ENCODE measurements at places on chromosomes 12 and 14.

GRCh38 chr14:66005900-66006434 lies 480.2 kb upstream of the CCDC196 start:
- no peak for DNase-seq

DNA sequence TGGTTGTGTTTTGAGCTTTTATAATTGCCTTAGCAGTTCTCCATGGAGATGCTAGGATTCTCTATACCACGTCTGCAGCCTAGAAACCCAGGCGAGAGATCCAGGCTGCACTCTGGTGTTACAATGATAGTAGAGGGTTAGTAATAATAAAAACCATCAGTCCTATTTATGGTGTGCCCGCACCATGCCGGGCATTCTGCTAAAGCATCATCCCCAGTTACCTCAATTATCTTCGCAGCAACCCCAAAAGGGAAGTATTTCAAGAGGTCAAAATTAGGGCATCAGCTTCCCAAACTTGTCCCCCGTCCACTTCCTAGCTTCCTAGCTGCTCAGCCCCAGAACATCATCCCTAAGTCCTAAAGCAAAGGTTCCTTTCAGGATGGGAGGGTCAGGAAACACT lies 3.2 kb downstream of the SYNE3 start:
- no peak for DNase-seq

DNA sequence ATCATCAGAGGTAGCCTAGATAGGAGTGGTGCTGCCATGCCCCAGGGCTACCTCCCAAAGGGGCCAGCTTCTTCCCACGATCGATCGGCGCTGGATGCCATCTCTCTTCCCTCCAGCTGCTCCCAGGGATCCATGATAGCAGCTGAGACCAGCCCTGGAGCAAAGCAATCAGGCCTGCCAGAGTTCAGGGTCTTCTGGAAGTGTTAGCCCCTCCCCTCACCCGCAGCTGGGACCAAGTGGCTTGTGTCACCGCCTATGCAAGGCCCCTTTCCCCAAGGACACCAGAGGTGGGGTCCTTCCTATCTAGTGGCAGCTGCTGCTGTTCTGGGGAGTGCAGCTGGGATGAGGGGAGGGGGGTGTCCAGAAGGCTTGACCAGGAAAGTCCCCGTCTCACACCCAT lies 87.0 kb downstream of the IRF2BPL start:
- DNase-seq, result no peak

DNA sequence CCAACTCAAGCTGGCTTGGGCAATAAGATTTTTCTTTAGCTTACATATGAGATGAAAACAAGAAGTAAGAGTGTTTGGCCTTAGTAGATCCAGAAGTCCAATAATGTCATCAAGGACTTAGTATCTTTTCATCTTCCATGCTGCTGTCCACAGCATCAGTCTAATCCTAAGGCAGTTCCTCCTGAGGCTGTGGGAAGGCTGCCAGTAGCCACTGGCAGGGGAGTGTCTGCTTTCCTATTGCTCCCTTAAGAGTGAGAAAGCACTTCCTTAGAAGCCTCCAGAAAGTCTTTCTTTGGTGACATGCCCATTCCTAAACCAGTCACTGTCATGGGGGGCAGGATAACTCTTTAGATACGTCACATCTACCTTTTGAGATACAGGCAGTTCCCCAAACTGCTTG lies 317.7 kb downstream of the BMP4 start:
- DNase-seq, result no peak

- DNase-seq, result no peak
Measured at GRCh38 chr12:15265875-15266274, 44.7 kb upstream of the RERG start.

- no peak for DNase-seq
Measured at GRCh38 chr14:94341656-94342333, 18.7 kb upstream of the SERPINA6 start.

DNA sequence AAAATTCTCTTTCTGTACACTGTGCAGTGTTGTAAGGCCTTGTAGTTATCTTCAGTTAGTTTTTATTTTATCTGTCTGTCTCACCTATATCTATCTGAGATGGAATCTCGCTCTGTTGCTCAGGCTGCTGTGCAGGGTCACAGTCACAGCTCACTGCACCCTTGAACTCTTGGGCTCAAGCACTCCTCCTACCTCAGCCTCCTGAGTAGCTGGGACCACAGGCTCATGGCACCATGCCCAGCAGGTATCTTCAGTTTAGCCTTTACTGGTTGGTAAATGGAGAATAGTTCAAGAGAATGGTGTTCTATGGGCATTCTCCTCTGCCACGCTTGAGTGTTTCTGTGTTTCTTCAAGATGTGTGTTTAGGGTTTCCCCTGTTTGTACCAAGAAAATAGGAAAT lies 13.6 kb downstream of the TULP3 start:
- no peak for DNase-seq

DNA sequence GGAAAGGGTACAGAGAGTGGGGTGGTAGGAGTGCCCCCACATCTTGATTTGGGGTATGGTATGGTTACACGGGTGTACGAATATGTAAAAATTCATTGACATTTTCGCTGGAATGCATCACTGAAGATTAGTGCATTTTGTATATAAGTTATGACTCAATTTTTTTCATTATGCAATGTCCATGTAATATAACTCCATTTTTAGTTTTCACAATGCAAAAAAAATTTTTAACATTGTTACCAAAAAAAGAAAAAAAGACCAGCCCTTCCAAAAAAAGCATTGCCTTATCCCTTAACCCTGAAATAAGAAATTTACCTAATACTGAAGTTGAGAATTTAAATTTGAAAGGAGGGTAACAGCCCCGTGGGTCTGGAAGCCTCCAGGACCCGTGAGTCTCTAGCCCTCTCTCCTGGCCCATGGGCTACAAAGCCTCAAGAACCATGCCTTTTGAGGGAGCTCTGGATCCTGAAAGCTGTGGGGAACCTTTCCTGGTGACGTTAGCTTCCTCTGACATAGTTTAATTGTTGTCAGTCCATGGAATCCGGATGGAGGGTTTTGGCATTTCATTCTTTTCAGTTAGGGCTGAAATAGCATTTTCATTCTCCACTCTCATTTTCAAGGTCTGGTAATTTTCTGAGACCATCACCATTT lies 55.6 kb upstream of the ACTN1 start:
- no peak for DNase-seq

DNA sequence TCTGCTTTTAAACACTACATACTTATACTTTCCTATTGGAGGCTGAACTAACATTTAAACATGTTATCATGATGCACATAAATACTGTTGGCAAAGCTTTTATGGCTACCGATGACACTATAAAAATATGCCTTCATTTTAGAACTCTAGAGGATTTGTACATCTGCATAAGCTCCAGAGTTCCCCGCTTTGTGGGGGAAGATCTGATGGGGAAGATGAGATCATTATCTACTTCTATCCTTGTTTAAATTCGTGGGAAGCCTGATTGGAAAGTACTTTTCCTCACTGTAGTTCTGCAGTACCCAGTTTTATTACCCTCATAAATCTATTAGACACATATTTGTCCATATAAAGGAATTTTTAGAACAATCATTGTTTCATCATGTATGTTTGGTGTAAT lies 299.6 kb upstream of the ATP2B1 start:
- no peak for DNase-seq

DNA sequence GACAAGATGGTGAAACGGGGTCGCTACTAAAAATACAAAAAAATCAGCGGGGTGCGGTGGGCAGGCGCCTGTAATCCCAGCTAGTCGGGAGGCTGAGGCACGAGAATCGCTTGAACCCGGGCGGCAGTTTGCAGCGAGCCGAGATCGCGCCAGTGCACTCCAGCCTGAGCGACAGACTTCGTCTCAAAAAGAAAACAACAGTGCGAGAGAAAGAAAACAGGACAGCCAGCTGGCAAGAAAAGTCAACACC lies 633 bp upstream of the RNU4-2 start:
- DNase-seq, result no peak

- no peak for DNase-seq
Measured at GRCh38 chr12:94872007-94872653, 131.4 kb downstream of the NDUFA12 start.

DNA sequence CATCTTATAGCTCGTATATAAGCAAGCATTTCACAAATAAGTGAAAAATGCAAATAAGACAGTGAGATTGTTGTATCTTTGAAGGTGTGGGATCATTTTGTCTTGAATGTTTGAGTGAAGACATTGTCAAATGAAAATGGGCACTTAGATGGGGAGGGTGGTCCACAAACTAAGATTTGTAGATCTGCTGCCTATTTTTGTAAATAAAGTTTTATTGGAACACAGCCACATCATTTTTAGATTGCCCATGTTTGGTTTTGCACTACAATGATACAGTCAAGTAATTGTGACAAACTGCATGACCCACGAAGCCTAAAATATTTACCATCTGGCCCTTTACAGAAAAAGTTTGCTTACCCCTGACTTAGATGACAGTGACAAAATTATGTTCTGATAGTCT lies 156.7 kb downstream of the PAH start:
- DNase-seq, result no peak

- no peak for DNase-seq
Measured at GRCh38 chr14:24443053-24443665, 583 bp upstream of the SDR39U1 start.

DNA sequence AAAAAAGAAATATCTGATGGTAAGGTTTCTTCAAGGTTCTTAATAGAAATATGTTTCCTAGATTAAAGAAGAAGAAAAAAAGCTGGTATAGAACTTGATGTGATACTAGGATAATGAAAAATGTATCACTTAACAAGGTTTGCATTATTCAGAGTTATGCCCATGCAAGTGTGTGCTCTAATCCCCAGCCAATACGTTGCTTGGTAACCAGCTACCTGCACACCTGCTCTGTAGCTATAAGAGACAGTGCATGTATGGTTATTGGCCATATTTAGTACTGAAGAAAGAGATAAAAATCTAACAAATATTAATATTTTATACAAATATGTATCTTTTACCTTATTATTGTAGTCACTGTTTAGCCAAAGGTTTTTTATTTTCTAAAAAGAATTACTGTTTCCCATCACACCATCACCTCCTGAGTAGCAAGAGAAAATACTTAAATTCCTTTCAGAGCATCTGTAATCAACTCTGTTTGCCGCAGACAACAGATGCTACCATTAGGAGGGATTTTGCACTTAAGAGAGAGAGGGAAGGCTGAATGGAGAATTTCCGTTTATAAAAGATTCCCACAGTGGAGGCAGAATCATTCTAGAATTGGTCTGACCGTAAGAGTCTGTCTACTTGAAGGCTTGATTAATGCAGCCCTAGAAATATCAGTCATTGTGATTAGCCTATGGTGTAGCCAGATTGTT lies 115.6 kb downstream of the NEDD1 start:
- DNase-seq, result no peak

- DNase-seq, result no peak
Measured at GRCh38 chr12:21118760-21119159, 12.2 kb upstream of the SLCO1B1 start.

DNA sequence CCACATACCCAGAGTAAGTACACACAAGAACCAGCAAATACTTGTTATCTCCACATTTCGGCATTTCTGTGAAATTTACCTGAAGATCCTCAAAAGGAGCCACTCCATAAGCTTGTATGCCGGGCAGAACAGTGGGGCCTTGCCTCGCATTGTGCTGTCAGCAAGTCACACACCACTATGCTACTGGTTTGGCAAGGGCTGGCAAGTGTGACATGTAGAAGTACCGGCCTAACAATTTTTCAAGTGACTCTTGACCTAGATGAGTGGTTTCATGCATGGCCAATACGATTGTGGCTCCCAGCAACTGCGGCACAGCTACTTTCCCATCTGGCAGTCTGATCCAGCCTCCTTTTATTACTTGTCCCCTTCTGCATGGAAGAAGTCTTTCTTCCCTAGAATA lies 69.8 kb downstream of the GAS2L3 start:
- DNase-seq, result no peak

- DNase-seq, result no peak
Measured at GRCh38 chr12:27424631-27425230, 21.8 kb upstream of the SMCO2 start.

DNA sequence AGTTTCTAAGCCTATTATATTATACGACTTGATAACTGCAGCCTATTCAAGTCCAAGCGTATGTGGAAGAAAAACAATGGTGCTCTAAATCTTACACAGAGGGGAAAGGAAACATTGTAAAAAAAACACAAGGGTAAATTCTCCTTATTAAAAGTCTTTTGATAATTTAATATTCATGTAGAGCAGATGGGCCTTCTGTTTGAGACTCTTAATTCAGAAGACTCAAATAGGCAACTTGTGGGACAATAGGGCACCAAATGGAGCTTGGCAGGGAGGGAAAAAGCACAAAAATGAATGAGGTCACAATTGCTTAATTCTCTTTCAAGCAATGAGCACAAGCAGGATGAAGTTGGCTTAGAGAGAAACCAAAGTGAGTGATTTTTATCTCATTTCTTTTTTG lies 159.4 kb downstream of the NELL2 start:
- DNase-seq, result no peak

GRCh38 chr14:21313512-21313911 lies 33.6 kb downstream of the RPGRIP1 start:
- DNase-seq, result no peak

- no peak for DNase-seq
Measured at GRCh38 chr14:64828071-64828470, 51.6 kb downstream of the SPTB start.

- no peak for DNase-seq
Measured at GRCh38 chr14:70873627-70874026, 33.6 kb upstream of the PCNX1 start.

DNA sequence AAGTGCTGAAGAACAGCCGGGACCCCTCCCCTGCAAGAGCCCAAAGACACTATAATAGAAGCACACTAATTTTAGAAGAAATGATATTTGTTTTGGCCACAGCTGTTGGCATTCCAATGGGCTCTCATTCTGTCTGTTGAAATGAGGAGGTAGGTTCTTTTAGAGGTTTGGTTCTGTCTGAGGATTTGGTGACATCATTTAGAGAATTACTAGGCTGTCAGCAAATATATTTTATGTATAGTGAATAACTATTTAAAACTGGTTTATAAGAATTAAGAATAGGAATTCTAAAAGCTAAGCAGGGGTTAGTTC lies 200.7 kb upstream of the SLC38A2 start:
- DNase-seq, result no peak

DNA sequence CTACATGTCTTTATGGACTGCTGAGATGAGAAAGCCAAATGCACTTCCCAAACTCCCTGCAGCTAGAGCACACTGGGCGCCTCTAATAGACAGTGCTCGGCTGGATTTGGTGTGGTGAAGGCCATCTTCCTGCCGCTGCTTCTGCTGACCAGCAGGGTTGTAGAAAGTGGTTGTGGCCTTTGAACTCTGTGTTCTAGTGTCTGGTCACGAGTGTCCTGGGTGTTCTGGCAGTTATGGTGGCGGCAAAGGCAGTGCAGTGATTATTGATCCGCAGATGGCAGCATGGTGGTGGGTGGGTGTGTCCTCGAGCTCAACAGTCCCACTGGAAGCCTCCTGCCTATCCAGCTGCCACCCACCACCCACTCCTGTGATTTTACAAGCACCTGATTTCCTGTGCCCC lies 43.4 kb downstream of the SMIM41 start:
- no peak for DNase-seq

DNA sequence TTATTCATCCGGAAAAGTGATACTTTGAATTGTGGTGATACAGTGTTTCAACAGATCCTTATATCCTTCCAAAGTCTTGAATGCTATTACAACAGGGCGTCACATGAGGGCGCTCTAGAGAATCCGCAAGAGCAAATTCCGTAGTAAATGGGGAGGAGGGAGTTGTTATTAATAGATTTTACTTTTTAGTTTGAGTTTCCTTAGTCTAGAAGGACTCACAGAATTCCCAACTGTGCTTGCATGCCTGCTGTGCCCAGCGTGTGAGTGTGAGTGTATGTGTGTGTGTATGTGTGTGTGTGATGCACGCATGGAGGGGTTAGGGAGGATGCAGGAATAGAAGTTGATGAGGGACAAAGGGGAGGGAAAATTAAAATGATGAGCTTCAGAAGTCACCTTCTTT lies 375.3 kb downstream of the C12orf75 start:
- DNase-seq, result peak; percentile 47
